ENCODE measurements at places on chromosomes 5 and 9.
A peak's percentile ranks its signal among the peaks of the same experiment; 100 is the strongest.

- no peak for DNase-seq
Measured at GRCh38 chr5:139792218-139792617, 3.4 kb upstream of the PSD2 start.

DNA sequence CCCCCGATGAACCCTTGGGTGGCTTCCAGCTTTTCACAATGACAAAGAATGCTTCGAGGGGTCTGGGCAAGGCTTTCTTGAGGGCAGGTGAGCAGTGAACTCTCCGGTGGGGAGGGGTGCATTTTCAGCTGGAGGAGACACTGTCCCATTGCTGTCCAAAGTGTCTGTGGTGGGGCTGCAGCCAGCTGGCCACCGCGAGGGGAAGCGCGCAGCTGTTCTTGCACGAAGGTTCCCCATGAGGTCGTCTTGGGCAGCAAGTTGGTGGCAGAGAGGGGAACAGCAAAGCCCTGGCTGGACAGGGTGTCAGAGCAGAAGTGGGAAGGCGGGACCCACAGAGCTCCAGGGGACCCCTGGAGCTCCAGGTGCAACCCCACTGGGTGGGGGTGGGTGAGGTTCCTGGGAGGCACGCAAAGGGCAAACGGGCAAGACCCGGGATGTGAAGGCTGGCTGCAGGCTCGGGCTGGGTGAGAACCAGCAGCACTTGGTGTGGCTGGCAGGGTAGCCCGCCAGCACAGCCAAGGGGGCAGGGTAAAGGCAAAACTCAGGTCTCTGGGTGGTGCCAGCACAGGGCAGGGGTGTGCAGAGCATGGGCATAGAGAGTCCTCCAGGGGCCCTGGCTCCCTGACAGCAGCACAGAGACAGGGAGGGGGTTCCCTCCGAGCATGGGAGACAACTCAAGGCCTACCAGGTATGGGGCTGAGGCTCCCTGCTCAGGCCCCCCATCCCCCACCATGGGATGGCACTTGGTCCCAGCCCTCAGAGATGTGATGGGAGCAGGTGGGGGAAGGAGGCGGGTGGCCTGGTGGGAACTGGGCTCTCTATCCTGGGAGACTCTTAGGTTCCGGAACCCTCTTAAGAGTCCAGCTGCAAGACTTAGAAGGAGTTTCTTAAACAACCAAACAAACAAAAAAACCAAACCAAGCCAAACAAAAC is 26.6 kb downstream of the TSPAN17 start:
- DNase-seq = no peak

GRCh38 chr5:42059291-42059690 is 134.2 kb downstream of the FBXO4 start:
- no peak for DNase-seq

DNA sequence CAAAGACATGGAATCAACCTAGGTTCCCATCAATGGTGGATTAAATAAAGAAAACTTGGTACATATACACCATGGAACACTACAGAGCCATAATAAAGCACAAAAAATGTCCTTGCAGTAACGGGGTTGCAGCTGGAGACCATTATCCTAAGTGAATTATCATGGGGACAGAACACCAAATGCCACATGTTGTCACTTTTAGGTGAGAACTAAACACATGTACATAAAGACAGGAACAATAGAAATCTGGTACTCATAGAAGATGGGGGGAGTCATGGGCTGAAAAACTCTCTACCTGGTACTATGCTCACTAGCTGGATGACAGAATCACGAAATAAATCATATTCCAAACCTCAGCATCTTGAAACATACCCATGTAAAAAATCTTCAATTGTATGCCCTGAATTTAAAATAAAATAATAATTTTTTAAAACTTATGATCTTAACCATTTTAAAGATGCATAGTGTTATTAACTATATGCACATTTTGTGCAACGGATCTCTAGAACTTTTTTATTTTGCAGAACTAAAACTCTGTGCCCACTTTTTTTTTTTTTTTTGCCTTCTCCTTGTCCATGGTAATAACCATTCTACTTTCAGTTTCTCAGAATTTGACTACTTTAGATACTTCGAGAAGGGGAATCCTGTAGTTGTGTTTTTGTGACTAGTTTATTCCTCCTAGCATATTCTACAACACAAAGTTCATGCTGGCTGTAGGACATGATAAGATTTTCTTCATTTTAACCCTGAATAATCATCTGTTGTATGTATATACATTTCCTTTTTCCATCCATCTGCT is 1081.6 kb upstream of the ACO1 start:
- no peak for DNase-seq

- DNase-seq = no peak
Measured at GRCh38 chr5:134135091-134135655, 20.7 kb downstream of the TCF7 start.

DNA sequence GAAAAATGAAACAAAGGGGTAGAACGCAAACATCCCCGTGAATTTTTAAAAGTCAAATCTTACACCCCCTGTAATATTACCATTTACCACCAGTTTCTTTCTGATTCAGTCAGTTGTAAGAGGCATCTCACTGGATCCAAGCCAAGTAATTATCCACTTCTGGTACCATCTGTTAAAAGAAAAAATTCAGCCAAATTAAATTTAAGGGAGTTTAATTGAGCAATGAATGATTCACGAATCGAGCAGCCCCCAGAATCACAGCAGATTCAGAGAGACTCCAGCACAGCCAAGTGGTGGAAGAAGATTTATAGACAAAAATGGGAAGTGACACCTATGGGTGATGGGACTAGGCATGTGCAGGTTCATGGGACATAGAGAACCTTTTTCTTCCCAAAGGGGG is 29.9 kb upstream of the MTMR12 start:
- DNase-seq = no peak

DNA sequence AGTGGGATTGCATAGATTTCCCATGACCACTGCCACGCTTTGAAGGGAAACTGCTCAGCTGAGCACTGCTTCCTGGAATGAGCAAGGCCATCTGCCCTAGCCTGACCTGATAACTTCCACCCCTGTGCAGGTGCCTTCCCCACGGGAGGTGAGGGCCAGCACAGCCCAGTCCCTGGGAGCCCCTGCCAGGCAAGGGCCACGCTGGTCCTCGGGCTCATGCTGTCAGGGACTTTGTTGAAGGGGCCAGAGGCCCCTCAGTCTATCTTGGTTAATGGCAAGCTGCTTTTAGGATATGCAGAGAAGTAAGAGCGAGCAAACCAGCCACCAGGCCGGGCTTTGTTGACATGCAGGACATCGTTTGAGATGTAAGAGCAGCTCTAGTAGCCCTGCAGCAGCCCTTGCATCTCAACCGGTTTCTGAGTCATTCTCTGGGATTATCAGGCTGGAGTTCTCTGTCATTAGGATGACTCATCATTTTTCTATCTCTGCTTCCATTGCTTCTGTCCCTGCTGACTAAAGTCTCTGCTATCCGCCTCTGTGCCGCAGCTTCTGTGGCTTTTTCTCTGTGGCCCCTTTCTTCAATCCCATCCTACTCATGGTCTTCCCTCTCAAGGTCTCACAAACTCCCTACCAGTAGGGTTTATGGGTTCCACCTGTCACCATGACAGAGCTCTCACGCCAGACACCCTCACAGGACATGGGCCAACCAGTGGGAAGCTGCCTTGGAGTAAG is 30.6 kb upstream of the IQGAP2 start:
- DNase-seq = no peak

GRCh38 chr9:79120533-79120932 is 451.2 kb upstream of the TLE4 start:
- no peak for DNase-seq

DNA sequence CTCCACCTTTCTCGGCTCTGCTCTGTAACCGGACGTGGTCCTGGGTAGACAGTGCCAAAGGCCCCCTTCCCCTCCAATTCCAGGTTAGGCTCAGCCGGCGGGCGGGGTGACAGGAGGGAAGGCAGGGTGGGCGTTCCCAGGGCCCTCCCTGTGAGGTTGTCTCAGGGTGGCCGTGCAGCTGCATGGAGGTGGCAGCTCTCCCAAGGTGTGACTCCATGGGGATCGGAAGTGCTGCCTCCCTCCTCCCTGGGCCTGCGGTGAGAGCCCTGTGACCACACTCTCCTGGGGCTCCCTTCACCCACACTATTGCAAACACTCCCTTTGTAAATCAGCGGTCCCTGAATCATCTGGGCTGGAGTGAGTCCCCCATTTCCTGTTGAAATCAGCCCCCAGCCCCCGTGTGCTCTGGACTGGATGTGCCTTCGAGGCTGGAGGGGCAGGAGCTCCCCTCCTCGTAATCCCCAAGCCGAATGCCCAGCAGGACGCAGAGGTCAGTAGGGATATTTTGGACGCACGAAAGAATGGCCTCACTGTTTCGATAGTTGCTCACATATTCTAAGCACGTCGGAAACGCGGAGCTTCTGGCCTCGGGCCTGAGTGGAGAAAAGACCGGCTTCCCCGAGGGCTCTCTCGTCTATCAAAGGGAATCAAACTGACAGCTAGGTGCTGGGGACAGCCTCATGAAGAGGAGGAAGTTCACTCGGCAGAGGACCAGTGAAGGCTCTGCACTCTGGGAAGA is 107.6 kb upstream of the COL5A1 start:
- DNase-seq = no peak

- no peak for DNase-seq
Measured at GRCh38 chr5:134547579-134547978, 22.1 kb downstream of the JADE2 start.

GRCh38 chr5:140054086-140054689 is 11.1 kb upstream of the NRG2 start:
- DNase-seq = no peak

GRCh38 chr5:116646611-116647289 is 72.1 kb upstream of the SEMA6A start:
- DNase-seq = no peak

DNA sequence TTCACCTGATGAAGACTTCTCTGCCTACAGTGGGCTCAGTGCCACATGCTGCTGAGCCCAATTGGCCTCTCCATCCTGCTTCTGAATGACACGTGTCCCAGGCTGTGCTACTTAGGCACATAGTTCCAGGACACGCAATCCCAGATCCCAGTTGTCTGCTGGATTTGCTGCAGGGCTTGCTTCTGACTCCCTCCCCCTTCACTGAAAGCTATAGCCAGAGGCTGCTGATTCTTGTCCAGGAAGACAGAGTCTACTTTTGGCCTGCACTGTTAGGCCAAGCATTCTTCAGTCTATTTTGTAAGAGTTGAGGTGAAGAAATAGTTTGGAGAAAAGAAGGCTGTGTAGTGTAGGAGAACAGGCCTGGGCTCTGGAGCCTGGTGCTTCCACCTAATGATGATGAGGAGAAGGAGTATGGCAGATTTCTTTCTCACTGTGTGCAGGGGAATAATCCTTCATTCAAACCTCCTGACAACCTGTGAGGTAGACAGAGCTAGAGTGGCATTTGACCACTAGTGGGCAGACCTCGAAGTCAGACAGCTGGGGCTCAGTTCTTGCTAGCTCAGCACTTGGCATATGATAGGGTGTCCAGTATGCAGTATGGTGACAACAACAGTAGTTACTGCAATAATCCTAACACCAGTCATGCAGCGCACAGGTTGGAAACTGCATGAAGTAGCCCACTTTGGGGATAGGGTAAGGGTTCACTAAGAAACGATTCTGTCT is 19.5 kb upstream of the ASPN start:
- DNase-seq = peak; percentile 10

GRCh38 chr9:19411316-19411715 is 2.5 kb downstream of the ACER2 start:
- DNase-seq = no peak

DNA sequence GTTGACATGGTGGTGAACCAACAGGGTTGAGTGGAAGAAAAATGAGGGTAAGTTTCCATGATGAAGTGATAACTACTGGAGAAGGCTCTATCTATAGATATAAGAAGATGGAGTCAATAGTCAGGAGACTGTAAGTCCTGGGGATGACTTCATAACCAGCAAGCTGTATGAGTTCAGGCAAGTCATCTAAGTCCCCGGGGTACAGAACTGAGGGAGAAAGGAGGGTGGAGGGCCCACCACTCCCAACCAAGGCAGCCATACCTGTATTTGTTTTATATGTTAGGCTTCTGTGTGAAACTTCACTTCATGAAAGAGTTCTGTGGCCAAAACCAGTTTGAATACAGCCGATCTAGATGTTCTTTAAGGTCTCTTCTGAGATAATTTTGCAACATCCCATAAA is 53.3 kb upstream of the IFNE start:
- no peak for DNase-seq

DNA sequence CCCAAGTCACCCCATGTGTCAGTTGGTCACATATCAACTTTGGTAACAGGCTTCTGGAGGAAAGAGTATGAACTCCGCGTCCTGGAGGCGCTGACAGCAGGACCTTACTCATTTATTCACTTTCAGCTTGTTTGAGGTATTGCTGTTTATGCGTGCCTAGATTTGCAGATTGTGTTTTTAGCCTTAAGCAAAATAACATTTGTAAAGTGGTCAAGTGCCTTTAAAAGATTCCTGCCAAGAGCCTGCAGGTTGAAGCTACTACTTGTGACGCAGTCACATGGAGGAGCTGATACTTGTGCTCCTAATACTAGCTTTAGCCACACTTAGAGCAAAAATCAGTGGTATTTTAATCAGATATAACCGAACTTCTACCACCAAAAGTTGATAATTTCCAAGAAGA is 351.3 kb downstream of the ADGRV1 start:
- no peak for DNase-seq

DNA sequence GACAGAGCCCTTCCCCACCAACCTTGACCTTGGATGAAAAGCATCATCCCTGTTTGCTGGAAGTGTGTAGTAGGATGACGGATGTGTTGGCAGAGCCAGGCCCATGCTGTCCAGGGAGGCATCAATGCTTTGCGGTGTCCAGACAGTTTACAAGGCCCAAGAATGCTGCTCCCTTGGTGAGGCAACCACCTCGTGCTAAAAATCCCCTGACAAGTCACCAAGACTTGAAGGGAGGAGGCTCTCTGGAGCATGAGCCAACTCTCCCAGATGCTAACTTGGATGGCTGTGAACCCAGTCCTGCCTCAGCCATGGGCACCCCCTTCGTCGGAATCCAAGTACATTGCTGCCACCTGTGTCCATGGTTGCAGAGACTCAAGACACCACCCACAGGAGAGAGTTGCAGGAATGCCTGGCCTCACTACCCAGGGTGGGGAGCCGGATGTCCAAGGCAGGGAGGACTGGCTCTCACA is 9.5 kb upstream of the NKD2 start:
- no peak for DNase-seq

DNA sequence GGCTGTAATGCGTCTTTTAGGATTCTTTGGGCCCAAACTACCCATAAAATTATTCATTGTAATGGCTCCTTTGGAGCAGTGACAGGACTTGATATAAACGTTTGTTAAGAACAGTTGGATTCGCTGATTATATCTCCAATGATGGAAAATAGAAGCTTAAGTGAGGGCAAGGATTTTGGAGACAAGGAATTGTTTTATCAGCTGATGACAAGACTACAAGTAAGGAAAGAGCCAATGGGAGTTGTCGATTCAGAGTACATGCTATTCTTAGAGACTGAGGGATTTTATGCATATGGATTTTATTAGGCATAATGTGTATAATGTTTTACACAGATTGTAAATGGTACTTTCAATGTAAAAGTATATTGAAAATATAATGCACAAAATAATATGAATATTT is 425.5 kb upstream of the RIOK2 start:
- DNase-seq = no peak

GRCh38 chr9:116365056-116365471 is 211.5 kb downstream of the PAPPA start:
- no peak for DNase-seq

- no peak for DNase-seq
Measured at GRCh38 chr5:127343866-127344265, 53.3 kb downstream of the MEGF10 start.
